ENCODE measurements at places on chromosomes 12 and 14. TPM values are rescaled to one million over a fixed set of nuclear protein-coding genes. Genes with fewer than 3 reads are reported as not detected.
A peak's percentile ranks its signal among the peaks of the same experiment; 100 is the strongest.

The TCTN2 gene
- 35.5 TPM for total RNA-seq

The TMEM233 gene
- total RNA-seq, result not detected

- H3K4me3 ChIP-seq, result peak overlapping the region; percentile 80
- H3K4me1 ChIP-seq, result peaks cover 9% of the 10 kb centered on the region
- peaks cover 53% of the 10 kb centered on the region for H3K27me3 ChIP-seq
- no peaks in the 10 kb centered on the region for H3K36me3 ChIP-seq
- DNase-seq, result peak; percentile 20
- H3K27ac ChIP-seq, result peak overlapping the region; percentile 92
These were observed 619 bp upstream of the NTN4 start for GRCh38 chr12:95790917-95791849.

The KRT78 gene
- total RNA-seq, result not detected

DNA sequence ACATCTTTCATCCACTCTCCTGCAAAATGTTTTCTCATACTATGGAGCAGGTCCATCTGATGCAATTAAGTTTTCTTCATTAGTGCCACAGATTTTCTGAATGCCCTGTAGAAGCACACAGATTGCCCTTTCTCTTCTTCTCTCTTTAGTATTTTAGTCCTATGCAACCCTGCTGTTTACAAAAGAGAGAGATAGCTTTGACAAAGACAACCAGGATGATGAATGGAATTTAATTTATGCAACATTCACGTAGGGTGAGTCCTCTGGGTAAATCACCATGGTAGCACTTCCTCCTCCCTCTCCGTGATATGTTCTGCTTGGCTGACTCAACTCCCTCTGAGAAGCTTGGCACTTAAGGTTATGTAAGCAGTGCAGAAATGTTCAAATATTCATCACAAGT lies 400.9 kb upstream of the PDE3A start:
- H3K4me1 ChIP-seq, result peaks cover 45% of the 10 kb centered on the region
- no peaks in the 10 kb centered on the region for H3K36me3 ChIP-seq
- H3K4me3 ChIP-seq, result peak overlapping the region; percentile 12
- no peaks in the 10 kb centered on the region for H3K27me3 ChIP-seq

The SH2B3 gene
- 0.72 TPM for total RNA-seq

DNA sequence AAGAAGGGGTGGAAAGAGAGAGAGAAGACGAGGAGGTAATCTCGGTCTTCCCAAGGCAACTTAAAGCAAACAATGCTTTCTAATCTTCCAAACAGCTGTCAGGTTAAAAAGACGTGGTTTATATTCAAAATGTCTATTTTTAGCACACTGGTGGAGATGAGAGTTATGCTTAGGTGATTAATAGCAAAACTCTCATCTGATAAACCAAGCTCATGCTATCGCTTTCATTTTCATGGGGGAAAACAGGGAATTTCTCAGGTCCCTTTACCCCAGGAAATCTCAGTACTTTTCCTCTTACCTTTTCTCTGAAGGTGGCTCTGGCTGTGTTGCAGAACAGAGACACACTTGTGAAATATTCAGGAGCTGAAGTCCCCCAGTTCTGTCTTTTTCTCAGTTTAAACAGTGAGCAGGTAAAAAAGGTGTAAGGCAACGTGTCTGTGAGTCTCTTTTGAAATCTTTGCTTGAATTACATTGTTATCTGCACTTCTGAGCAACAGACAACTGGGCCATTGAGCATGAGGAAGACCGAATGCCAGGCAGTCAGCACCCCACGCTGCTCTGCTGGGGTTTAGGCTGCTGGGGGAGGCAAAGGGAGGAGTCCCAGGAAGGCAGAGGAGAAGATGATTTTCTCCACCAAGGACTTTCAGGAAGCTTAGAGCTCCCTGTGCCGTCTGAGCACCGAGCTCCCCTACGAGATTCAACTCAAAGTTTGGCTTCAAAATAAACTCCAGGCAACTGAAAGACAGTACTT lies 759.3 kb downstream of the BCL11B start:
- no peak overlapping the region for H3K4me3 ChIP-seq
- H3K36me3 ChIP-seq, result no peaks in the 10 kb centered on the region
- no peaks in the 10 kb centered on the region for H3K4me1 ChIP-seq
- no peak for DNase-seq

The ADAM21 gene
- 0.12 TPM for total RNA-seq

GRCh38 chr12:59636945-59637691 lies 41.3 kb downstream of the SLC16A7 start:
- no peak for DNase-seq
- no peaks in the 10 kb centered on the region for H3K27me3 ChIP-seq
- H3K4me3 ChIP-seq, result no peak overlapping the region
- H3K36me3 ChIP-seq, result no peaks in the 10 kb centered on the region

DNA sequence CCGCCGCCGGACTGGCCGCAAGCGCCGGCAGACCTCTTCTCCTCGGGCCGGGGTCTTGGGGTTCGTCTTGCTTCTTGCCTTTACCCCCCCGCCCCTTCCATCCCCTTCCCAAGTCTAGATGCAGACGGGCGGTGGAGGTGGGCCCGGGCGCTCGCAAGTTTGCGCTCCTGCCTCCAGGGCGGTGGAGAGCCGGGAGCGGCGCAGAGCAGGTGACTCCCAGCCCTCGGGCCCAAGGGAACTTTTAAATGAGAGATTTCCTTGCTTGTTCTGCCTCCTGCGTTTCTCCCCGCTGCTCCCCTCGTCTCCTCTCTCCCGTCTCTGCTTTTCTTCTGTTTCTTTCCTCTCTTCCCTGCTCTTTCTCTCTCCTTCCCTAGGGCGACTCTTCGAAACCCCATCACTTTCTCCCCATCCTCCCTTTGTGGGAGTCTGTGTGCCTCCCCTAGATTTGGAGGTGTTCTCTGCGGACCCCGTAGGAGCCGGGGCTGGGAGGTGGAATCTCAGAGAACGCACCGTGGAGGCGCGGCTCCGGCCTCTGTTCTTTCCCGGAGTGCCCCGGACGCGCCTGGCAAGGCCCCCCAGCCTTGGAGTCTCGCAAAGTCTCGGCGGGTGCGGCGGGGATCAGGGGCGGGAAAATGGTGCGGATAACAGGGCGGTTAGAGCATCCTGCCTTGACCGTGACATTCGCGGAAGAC lies 114.7 kb upstream of the MYL2 start:
- H3K36me3 ChIP-seq, result no peaks in the 10 kb centered on the region
- no peaks in the 10 kb centered on the region for H3K27me3 ChIP-seq
- H3K27ac ChIP-seq, result peak overlapping the region; percentile 94
- H3K4me1 ChIP-seq, result peaks cover 56% of the 10 kb centered on the region

DNA sequence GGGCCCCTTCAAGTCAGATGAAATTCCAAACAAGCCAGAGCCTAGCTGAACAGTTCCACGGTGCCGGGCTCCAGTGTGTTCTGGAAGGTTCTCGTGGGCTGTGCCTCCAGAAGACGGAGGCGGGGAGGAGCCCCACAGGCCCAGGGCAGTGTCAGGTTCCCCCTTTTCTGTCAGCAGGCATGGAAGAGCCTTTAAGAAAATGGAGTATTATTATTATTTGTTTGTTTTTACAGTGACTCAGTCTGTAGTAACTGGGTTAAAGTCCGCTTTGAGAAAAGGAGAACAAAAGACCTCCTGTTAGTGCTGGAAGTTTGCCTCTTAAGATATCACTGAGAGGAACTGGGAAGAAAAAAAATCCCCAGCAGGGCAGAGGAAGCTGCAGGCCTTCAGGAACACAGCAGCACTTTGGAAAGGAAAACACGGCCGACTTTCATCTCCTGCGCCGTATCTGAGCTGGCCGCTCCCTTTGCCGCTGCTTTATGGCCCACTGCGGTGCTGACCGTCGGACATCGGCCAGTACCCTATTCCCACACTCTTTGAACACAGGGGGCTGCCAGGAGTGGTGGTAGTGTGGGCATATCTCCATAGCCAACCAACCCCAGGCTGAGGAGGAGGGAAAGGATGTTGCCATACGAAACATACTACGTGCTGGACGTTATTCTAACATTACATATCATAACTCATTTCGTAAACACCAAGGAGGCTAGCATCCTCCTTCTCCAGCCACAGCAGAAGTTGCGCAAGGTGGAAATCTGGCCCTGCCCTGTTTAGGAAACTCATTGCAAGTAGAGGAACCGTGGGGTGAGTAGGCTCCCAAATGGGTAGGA lies 194.0 kb downstream of the ZFP36L1 start:
- H3K4me3 ChIP-seq, result no peak overlapping the region
- H3K4me1 ChIP-seq, result peaks cover 37% of the 10 kb centered on the region
- no peaks in the 10 kb centered on the region for H3K36me3 ChIP-seq
- no peaks in the 10 kb centered on the region for H3K27me3 ChIP-seq
- no peak for DNase-seq

GRCh38 chr12:33587784-33588712 lies 148.4 kb upstream of the SYT10 start:
- no peak for DNase-seq
- no peaks in the 10 kb centered on the region for H3K27me3 ChIP-seq
- H3K27ac ChIP-seq, result no peak overlapping the region

DNA sequence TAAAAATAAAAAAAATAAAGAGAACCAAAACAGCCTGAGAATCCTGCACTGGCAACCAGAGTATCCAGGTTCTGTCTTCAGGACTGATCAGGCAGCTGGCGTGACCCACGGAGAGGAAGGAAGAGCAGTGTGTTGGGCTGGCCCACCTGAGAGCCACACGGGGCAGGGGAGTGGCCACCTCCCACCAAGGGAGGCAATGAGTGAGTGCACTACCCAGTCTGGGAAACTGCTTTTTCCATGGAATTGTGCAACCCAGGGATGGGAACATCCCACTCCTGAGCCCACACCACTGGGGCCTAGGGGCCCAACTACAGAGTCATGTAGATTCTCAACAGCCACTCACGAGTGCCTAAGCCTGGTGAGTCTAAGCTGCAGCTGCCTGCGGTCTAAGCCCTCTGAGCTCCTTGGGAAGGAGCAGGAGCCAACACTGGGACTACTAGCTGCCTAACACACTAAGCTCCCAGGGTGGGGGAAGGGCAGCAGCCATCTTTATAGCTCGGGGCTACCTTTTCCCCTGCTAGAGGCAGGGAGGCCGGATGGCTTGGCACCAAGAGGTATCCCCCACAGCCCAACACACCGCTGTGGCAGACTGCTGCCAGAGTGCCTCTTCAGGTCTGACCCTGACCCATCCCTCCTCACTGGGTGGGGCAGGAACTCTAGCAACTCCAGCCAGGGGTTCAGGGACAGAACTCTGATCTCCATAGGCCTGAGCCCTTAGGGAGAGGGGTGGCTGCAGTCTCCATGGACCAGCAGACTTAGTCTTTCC lies 610.9 kb downstream of the RERGL start:
- no peaks in the 10 kb centered on the region for H3K27me3 ChIP-seq
- DNase-seq, result no peak
- H3K36me3 ChIP-seq, result peaks cover 2% of the 10 kb centered on the region
- no peak overlapping the region for H3K4me3 ChIP-seq

DNA sequence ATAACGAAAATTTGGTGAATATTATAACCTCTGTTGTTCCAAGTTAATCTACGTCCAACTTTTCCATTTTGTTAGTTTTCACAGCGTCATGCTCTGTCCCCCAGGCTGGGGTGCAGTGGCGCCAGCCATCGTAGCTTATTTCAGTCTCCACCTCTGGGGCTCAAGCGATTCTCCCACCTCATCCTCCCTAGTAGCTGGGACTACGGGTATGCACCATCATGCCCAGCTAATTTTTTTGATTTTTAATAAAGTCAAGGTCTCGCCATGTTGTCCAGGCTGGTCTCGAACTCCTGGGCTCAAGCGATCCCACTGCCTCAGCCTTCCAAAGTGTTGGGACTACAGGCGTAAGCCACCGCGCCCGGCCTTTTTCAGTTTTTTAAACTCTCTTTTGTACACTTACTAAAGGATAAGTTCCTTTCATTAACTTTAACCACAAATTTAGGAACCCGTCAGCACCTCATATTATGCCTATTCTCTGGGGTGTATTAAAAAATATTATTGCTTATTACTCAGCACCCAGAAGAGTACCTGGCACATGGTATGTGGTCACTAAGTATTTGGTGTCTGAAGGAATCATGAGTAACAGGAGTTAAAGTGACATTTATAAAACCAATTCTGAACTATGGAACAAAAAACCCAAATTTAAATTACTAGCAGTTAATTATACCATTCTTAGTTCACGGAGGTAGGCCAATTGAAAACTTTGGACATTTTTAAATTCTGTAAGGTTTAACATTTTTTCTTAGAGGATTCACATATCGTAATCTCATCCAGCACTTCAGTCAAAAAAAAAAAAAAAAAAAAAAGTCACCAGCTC lies 925 bp upstream of the MIPOL1 start:
- H3K4me1 ChIP-seq, result peaks cover 16% of the 10 kb centered on the region
- no peak for DNase-seq
- no peaks in the 10 kb centered on the region for H3K36me3 ChIP-seq
- H3K27me3 ChIP-seq, result peaks cover 3% of the 10 kb centered on the region
- peak overlapping the region; percentile 98 for H3K27ac ChIP-seq

The STXBP6 gene
- 11.7 TPM for total RNA-seq

GRCh38 chr12:50195832-50196231 lies 28.7 kb upstream of the CERS5 start:
- H3K36me3 ChIP-seq, result peaks cover 14% of the 10 kb centered on the region
- no peak overlapping the region for H3K4me3 ChIP-seq
- H3K4me1 ChIP-seq, result peaks cover 2% of the 10 kb centered on the region
- no peaks in the 10 kb centered on the region for H3K27me3 ChIP-seq
- no peak for DNase-seq

- H3K27me3 ChIP-seq, result no peaks in the 10 kb centered on the region
- H3K27ac ChIP-seq, result no peak overlapping the region
- H3K36me3 ChIP-seq, result no peaks in the 10 kb centered on the region
- peaks cover 36% of the 10 kb centered on the region for H3K4me1 ChIP-seq
These were observed 545.6 kb downstream of the SNAPC1 start for GRCh38 chr14:62307844-62308243.

DNA sequence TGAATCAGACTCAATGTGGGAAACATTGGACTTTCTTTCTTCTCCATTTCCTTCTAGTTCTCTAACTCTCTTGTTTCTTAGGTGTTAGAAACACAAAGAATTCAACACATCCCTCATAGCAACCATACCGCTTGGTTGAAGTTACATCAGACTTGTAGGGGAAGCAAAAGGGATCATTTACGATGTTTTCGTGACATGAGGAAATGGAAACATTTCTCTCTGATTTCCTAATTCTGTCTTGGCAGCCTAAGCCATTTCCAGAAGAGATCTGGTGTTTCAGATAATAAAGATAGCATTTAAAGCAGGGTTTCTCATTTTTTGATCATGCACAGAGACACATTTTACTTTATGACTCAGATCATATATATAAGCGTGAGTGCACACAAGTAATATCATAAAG lies 202.0 kb downstream of the TMEM132C start:
- H3K4me3 ChIP-seq, result no peak overlapping the region
- no peak overlapping the region for H3K27ac ChIP-seq
- no peaks in the 10 kb centered on the region for H3K36me3 ChIP-seq
- H3K27me3 ChIP-seq, result peaks cover 18% of the 10 kb centered on the region
- no peak for DNase-seq

The GPX2 gene
- 13.9 TPM for total RNA-seq

The OR6C2 gene
- total RNA-seq, result not detected

The SP7 gene
- total RNA-seq, result 0.10 TPM

The NGB gene
- not detected for total RNA-seq

- peaks cover 76% of the 10 kb centered on the region for H3K27me3 ChIP-seq
- peak overlapping the region; percentile 42 for H3K27ac ChIP-seq
- no peaks in the 10 kb centered on the region for H3K36me3 ChIP-seq
- H3K4me1 ChIP-seq, result peaks cover 6% of the 10 kb centered on the region
- peak overlapping the region; percentile 69 for H3K4me3 ChIP-seq
These were observed 166.7 kb upstream of the LHX5 start for GRCh38 chr12:113638460-113638775.

- no peak overlapping the region for H3K4me3 ChIP-seq
- H3K27ac ChIP-seq, result no peak overlapping the region
- no peak for DNase-seq
These were observed 21.3 kb downstream of the SLC6A15 start for GRCh38 chr12:84891106-84891838.

All from progenitor cell of endocrine pancreas (in vitro differentiated cells).